Stimulated activated CD4-positive, alpha-beta T cell treated with anti-CD3 and anti-CD28 coated beads, TNF-alpha, amount 100 ng/mL, for 1 hour (primary cell): ENCODE measurements at places on chromosomes 12 and 14.
A peak's percentile ranks its signal among the peaks of the same experiment; 100 is the strongest.

- DNase-seq, result no peak
Observed at GRCh38 chr12:15278816-15279658, 43.3 kb upstream of the PTPRO start.

DNA sequence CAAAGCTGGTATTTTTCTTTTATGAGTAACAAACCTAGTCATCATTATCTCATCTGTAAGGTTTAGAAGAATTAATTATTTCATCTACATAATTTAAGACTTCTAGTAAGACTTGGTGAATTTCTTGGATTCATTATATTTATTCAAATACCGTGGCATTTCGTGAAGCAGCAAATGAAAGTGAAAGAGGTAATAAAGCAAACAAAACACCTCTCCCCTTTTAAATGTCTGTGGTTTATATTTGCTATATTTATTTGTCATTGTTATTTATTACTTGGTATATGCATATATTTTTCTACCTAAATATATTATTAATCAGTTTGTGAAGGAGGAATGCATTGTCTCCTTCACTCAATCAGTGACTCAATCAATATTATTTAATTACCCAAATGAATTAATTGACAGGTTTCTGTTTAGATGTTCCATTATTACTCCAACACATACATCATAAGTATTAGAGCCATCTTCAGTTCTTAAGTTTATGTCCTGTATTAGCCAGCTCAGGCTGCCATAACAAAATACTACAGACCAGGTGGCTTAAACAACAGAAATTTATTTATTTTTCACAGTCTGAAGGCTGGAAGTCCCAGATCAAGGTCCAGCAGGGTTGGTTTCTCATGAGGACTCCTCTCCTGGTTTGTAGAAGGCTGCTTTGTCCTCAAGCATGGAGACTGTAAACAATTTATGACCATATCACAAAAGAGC is 6.6 kb downstream of the CFAP54 start:
- DNase-seq, result no peak

DNA sequence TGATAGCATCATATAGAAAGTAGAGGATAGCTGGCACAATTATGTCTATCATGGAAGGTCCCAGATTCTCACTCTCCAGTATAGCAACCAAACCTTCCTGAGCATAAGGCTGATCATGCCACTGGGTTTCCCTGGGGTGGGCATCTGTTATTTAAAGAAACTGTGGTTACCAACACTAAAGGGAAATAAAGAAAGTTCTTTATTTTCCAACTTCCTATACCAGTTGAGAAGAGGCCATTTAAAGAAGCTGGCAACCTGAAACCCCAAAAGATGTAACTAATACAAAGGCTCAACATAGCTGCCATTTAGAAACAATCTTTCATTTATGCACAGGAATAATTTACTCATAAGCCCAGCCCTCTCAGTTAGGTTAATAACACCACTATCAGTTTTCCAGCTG is 3.1 kb downstream of the BCAT1 start:
- no peak for DNase-seq

DNA sequence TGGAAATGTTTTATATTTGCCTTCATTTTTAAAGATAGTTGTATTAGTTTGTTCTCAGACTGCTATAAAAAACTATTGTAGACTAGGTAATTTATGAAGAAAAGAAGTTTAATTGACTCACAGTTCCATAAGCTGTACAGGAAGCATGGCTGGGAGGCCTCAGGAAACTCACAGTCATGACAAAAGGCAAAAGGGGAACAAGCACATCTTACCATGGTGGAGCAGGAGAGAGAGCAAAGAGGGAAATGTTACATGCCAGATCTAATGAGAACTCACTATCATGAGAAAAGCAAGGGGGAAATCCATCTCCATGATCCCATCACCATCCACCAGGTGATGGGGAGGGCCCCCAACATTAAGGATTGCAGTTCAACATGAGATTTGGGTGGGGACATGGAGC is 35.5 kb upstream of the UNC79 start:
- no peak for DNase-seq

- DNase-seq, result peak; percentile 50
Observed at GRCh38 chr14:70907996-70908934, 1.0 kb downstream of the PCNX1 start.

DNA sequence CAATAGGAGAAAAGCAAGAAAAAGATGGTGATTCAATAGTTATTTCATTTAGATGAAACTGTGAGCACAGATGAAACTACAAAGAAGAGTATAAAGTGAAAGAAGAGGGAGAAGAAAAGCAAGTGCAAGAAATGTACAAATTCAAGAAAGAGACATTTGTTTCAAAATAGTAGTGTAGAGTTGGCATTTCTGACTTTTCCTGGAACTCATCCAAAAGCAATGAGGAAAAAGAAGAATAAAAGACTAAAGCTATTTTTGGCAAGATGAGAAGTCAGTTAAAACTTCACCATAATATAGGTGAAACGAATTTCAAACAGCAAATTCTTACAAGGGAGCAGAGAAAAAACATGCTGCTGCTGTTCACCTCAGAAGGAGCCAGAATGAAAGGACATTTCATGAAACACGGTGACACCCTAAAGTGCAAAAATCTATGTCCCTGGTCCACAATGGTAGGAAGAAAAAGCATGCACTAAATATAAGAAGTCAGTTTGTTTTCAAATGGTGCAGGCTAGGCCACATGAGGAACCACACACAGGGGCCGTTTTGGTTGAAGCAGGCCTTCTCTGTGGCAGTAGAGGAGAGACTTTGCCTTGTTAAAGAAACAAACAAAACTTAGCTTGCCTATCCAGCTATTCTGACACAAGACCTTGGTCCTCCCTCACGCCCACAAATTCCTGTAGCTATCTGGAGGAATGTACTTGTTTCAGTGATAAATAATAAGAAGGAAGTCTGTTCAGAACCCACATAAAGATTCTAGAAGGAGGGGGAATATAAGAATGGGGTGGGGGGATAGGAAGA is 11.1 kb upstream of the CMAS start:
- DNase-seq, result no peak

- DNase-seq, result no peak
Observed at GRCh38 chr12:10140001-10140400, 10.0 kb upstream of the CLEC7A start.

DNA sequence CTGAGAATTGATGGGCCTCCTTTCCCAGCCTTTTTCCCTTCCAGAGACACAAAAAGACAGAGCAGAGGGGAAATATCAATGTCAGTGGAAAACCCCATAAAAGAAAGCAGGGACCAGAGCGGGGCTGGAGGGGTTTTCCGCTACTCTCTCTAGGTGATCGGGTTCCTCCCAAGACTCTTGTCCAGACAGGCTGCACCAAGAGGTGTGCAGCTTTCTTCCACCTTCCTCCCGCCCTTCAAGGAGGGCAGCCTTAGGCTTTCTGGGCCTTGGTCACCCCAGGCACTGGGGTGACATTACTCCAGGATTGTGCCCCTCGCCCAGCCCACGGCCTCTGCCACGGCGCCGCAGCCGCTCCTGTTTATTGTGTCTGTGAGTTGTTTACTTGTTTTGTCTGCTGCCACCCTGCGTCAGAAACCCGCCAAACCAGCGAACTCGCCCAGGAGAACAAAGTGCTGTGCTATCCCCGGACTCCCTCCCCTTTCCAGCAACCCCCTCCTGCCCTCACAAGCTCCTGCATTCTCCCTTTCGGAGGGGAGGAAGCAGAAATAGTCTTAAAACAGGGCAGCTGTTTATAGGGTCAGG is 6.7 kb upstream of the HOXC6 start:
- DNase-seq, result no peak

DNA sequence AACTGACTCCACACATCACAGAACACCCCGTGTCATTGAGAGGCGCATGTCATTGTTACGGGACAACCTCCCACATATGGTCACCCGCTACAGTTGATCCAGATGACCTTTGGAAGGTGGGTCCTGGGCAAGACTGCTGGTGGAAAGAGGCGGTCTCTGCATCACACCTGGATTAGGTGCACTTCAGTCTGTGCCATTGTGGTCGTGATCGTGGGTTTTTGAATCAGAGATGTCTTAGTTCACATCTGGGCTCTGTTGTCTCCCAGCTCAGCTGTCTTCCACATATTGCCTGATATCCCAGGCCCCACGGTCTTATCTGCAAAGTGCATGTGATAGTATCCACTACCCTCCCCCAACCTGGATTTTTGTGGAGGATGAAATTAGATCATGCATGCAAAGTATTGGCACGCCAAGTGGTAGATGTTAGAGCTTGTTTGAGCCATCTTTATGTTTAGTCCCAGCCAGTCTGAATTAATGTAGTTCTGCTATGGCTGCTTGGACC is 208.7 kb upstream of the FOXN3 start:
- no peak for DNase-seq

GRCh38 chr12:61023231-61023630 is 1237.0 kb upstream of the USP15 start:
- DNase-seq, result no peak

DNA sequence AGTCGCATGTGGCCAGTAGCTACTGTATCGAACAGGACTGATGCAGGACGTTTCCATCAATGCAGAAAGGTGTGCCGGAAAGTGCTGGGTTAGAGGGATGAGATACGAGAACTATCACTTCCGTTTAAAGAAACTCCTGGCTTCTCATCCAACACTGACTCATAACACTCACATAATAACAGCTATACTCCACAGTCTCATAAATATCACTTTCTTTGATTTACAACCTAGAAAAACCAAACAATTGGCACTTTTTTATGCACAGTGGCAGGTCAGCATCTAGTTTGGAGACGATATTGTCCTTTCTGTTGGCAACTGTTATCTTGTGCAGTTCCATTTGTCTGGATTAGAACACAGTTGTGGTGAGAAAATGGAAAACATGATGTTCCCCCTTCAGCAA is 43.4 kb downstream of the SLC25A21 start:
- DNase-seq, result no peak

- DNase-seq, result no peak
Observed at GRCh38 chr14:105060751-105061427, 4.3 kb downstream of the GPR132 start.

DNA sequence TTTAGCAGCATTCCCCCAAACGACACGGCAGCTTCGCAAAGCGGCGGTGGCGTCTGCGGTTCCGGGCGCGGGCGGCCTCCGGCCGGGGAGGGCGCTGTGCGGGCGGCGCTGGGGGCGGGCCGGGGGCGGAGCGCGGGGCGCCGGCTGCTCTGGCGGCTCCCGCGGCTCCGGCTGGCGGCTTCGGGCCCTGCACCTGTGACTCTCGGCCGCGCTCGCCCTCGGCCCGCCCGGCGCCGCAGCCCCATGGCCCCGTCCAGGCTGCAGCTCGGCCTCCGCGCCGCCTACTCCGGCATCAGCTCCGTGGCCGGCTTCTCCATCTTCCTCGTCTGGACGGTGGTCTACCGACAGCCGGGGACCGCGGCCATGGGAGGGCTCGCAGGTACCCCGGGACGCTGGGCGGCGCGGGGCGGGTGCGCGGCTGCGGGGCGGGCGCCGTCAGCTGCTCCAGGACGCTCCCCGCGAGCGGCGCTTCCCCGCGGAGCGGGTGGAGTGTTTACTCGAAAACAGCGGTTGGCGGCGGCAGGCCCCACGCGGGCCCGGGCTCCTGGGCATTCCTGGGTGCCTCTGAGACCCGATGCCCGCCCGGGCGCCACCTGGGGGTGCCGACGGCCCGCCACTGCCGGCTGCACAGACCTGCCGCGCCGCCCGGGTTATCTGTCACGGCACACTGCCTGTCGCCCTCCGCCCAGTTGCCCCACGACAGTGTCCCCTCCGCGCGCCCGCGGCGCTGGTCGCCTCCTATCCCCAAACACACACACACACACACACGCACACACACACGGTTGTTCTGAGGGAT is at the start of gene SLC48A1:
Gene SLC48A1, plus strand, starts transcription at position 177 of the 796 bp plus-strand sequence. Its CDS starts 67 bp downstream, at position 244.
- peak; percentile 13 for DNase-seq

DNA sequence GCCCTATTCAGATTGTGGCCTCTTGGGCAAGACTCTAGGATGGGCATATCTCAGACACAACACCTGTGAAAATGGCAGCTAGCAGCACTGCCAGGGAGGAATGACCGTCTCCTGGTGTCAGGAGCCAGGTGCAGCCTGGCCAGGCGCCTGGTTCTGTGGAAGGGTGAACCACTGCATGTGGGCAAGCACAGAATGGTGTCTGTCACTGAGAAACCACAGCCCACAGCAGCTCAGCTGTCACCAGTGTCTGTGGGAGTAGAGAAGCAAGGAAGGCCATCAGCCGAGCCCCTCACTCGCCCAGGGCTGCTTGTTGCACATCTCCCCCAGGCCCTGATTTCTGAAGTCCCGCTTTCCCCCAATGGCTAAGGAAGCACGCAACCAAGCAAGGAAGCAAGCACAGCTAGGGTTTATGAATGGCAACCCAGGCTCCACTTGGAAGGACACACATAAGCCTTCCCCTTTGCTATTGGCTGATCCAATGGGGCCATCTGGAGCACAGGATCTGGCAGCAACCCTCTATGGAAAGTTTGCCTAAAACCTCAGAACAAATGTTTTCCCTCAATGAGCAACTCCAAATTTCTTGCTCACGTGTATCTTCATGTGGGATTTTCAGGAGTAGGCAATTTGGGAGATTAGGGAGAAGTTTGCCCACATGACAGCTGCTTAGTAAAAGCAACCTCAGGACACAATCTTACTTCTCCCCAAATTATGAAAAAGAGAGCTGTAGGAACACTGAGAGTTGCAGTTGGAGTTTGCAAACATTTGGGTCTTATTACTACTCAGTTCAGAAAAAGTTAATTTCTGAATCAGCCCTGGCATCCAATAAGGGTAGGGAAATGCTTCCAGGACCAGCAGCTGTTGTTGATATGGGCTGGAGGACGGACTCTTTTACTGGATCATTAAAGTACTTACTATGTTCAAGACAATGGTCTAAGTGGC is 44.7 kb downstream of the GPHB5 start:
- no peak for DNase-seq

DNA sequence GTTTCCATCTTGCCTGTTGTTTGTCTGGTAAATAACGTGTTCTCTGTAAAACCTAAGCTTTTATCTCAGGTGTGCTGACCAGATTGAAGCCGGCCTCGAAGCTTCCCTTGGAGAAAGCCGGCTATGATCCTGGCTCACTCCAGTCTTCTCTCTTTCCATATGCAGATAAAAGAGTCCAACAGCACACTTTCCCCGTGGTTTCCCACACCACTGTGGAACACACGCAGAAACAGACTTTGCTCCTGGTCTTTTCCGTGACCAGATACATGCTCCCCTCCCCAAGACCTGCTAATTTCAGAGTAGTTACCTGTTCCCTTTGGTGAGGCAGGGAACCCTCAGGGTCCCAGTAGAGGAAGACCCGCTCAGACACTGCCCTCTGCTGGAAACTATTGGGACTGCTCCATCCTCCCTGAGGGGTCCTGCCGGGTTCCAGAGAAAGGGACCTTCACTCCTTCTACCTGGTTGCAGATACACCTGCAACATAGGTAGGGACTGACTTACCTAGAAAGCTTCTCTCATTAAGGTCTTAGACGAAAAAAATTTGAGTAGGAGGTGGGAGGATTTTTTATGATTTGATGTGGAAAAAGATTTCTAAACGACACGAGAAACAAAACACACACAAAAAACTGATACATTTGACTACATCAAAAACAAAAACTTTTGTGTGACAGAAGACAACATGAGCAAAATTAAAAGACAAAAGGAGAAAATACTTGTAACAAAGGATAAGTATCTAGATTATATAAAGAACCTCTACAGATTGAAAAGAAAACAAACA is 415.4 kb upstream of the CCDC196 start:
- peak; percentile 32 for DNase-seq

DNA sequence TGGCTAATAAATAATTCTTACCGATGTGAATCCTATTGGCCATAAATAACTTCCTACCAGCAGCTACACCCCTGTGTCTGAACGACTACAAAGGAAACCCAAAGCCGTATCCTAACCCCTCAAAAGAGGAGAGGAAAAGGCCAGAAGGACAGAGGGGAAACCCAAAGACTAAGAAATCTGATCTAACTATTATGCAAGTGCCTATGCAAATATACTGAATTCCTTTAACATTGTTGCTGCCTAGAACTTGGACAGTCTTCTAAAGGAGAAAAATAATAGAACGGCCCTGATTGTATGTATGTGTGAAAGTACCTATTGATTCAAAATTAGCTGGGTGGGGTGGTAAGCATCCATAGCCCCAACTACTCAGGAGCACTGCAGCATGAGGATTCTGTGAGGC is 997 bp downstream of the PLEKHG7 start:
- DNase-seq, result no peak
